ENCODE measurements at places on chromosomes 4 and X.
A peak's percentile ranks its signal among the peaks of the same experiment; 100 is the strongest.

GRCh38 chr4:56241500-56241899, 145.8 kb downstream of the AASDH start:
- no peak for DNase-seq

DNA sequence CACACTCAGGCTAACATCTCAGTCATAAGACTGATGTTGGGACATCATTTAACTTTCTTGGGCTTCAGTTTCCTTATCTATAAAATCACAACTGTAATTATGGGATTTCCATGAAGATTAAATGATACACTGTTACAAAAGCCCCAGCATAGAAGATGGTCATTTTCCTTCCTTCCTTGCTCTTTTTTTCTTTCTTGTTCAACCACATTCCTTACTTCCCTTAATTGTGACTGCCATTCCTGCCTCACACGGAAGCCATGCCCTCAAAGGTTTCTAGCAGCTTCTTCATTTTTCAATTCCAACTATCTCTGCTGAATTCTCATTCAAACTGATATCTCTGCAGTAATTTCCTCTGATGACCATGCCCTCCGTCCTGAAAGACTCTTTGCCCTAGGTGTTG, 311.8 kb downstream of the PPP3CA start:
- no peak for DNase-seq

GRCh38 chr4:143163614-143164013, 21.1 kb upstream of the USP38 start:
- DNase-seq, result no peak

- DNase-seq, result no peak
Measured at GRCh38 chr4:111722213-111722720, 423.0 kb upstream of the FAM241A start.

DNA sequence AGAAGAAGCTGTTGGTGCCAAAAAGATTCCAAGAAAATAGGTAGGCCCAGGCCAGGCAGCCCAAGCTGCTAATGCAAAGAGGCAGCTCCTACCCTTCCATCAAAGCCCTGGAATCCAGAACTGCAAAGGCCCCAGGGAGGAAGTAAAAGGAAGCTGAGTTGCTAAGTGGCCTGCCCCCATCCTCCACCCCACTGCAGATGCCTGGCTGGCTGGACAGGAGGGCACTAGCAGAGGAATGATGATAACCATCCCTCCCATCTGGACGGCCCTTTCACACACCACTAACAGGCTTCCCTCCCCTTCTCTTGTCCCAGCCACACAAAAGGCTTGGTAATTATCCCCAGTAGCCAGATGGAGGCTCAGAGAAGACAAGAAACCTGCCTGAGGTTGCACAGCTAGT, 32.4 kb upstream of the PJA1 start:
- DNase-seq, result no peak

- no peak for DNase-seq
Measured at GRCh38 chr4:5845035-5845905, 47.6 kb downstream of the CRMP1 start.

- no peak for DNase-seq
Measured at GRCh38 chr4:152776352-152776751, 3.2 kb downstream of the TIGD4 start.

DNA sequence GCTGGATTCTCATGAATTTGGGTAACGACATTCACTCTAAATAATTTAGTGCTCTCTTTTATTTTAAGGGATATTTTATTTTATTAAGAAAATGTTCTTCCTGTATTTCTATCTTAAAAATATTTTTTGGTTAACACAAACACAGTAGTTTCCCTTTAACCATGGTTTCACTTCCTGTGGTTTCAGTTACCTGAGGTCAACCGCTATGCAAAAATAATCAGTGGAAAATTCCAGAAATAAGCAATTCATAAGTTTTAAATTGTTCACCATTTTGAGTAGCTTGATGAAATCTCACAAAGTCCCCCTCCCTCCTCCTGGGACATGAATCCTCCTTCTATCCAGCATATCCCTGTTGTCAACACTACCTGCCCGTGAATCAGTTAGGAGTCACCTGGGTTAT, 71.4 kb downstream of the GBA3 start:
- DNase-seq, result no peak

GRCh38 chr4:51842167-51842553, 793 bp upstream of the DCUN1D4 start:
- DNase-seq, result peak; percentile 48

DNA sequence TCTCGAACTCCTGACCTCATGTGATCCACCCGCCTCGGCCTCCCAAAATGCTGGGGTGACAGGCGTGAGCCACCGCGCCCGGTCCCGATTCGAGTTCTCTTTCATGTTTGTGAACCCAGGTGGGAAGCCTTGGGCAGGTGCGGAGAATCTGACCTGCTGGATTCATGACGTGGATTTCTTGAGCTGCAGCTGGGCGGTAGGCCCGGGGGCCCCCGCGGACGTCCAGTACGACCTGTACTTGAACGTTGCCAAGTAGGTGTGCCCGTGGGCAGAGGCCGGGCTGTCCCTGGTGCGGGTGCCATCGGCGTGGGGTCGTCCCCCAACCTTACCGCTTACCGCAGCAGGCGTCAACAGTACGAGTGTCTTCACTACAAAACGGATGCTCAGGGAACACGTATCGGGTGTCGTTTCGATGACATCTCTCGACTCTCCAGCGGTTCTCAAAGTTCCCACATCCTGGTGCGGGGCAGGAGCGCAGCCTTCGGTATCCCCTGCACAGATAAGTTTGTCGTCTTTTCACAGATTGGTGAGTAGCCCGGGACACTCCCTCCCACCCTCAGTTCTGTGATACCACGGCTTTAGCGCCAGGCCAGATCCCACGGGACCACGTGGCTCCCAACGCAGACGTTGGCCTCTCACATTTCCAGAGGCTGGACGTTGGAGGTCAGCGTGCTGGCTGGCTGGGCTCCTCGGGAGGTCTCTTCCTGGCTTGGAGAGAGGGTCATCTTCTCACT, 15.6 kb downstream of the IL3RA start:
- no peak for DNase-seq

DNA sequence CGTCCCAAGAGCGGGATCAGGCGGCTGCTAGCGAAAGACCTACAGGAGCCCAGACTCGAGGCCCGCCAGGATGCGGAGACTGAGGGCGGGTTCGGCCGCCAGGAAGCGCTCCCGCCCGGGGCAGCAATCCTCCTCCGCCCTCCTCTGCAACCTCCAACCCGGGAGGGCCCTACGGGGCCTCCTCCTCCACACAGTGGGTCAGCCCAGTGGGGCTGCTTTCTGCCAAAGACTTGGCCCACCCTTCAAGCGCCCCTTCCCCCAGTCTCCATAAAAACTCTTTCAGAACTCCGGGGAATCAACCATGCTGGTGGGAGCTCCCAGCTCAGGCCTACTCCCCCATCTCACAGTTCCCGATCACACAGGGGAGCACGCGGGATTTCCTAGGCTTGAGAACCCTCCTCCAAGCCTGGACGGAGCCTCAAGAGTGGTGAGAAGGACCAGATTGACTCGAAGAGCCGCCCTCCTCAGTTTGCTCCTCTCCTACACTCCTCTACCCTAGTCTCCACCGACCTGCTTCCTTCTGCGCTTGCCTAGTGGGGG, 77.5 kb downstream of the RLIM start:
- DNase-seq, result peak; percentile 28

DNA sequence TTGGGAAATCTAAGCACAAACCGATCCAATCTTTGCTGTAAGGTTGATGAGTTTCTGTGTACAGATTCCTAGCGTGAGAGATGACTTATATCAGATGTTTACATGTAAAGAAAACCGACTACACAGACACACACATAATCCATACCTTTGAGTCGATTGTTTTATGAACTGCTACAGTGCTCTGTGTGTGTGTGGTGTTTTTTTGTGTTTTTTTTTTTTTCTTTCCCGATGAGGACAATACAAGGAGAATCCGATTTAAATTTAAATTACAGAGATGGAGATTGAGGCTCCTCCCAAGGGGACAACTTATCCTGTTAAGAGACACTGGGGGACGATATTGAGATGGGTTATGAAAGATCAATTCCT, 461 bp upstream of the SLC9A6 start:
- DNase-seq, result no peak

- DNase-seq, result no peak
Measured at GRCh38 chr4:120809518-120809917, 113.0 kb downstream of the PRDM5 start.

DNA sequence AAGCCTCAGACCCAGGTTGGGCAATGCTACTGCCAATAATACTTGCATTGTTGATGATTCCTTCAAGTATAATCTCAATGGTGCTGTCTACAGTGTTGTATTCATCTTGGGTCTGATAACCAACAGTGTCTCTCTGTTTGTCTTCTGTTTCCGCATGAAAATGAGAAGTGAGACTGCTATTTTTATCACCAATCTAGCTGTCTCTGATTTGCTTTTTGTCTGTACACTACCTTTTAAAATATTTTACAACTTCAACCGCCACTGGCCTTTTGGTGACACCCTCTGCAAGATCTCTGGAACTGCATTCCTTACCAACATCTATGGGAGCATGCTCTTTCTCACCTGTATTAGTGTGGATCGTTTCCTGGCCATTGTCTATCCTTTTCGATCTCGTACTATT, 7.4 kb downstream of the LPAR4 start:
- no peak for DNase-seq

- no peak for DNase-seq
Measured at GRCh38 chr4:182194091-182194824, 48.9 kb upstream of the TENM3 start.

- no peak for DNase-seq
Measured at GRCh38 chr4:2827874-2828751, 15.5 kb upstream of the ADD1 start.

DNA sequence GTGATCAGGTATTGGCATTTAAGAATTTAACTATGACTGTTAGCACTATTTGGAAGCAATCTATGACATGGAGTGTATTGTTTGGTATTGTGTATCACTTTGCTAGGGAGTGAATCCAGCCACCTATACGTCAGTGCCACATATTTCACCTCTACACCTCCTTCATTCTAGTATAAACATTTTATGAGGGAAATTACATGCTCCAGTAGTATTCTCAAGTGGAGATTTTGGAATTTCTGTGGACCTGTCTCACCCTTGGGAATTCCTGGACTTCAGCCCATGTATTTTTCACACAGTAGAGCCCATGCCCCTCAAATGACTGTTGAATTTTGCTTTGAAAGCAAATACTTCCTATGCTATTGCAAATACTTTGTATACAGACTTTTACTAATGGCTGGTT, 11.3 kb downstream of the BST1 start:
- no peak for DNase-seq

DNA sequence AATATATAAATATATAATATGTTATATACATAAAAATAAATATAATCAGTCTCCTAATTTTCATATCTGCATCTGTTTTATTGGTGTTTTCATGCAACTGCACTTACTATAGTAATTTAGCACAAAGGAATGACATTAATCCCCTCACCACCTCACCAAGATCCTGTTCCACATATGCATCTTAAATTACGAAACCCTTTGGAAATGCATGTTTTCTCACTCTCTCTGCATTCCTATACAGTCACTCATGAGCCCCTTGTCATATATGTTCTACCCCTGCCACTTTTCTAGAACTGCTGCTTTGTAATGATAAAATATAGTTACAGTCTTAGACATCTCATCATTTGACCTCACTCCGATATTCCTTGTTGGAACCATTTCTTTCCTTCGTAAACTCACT, 728.7 kb upstream of the SLIT2 start:
- DNase-seq, result no peak

DNA sequence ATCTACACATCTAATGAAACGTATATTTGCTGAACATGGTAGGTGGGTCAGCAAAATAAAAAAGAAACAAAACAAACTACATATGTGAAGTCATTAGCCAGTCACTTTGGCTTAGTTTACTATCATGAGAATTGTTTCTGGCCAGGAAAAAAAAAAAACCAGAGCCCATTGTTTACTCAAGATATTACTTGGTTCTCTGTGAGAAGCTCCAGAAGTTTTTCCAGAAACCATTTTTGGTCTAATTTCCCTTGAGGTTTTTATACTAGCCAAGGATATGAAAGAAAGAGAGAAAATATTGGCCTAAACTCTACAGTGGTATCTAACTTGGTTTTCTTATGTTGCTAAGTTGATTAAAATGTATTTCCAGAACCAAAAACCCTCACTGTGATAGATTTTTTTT, 259.1 kb downstream of the PDHA2 start:
- DNase-seq, result no peak

- no peak for DNase-seq
Measured at GRCh38 chrX:31132821-31133241, 61.0 kb upstream of the FTHL17 start.

Measured in NCI-H146 (cell line).